Thoracic aorta (tissue), 2 donors: ENCODE measurements at places on chromosomes 11 and 22. TPM values are rescaled to one million over a fixed set of nuclear protein-coding genes. Genes with fewer than 3 reads are reported as not detected.

Gene OR51E2
- not detected for total RNA-seq

Gene PICK1
- total RNA-seq = 33.9 TPM

Gene FZD4
- total RNA-seq = 75.2 TPM

Gene OSBP2
- 3.0 TPM for total RNA-seq

Gene SYT12
- 3.2 TPM for total RNA-seq

Gene SLC16A8
- total RNA-seq = 1.2 TPM

DNA sequence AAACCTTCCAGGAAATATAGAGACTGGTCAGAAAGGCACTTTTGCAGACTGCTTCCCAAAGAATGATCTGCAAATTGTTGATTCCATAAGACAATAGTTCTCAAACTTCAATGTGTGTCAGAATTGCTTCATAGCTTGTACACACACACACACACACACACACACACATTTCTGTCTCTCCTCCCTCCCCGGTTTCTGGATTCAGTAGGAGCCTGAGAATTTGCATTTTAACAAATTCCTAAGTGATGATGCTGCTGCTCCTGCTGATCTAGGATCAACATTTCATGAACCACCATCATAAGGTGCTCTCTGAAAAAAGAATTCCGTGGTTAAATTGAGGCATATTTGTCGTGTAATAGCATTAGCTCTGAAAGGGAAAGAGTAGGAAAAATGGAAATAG lies 35.3 kb upstream of the FZD4 start:
- DNase-seq = no peak

GRCh38 chr11:101215069-101215468 lies 85.5 kb upstream of the PGR start:
- no peak for DNase-seq

- DNase-seq = no peak
These were observed 326.6 kb downstream of the MN1 start for GRCh38 chr22:27474711-27475547.

DNA sequence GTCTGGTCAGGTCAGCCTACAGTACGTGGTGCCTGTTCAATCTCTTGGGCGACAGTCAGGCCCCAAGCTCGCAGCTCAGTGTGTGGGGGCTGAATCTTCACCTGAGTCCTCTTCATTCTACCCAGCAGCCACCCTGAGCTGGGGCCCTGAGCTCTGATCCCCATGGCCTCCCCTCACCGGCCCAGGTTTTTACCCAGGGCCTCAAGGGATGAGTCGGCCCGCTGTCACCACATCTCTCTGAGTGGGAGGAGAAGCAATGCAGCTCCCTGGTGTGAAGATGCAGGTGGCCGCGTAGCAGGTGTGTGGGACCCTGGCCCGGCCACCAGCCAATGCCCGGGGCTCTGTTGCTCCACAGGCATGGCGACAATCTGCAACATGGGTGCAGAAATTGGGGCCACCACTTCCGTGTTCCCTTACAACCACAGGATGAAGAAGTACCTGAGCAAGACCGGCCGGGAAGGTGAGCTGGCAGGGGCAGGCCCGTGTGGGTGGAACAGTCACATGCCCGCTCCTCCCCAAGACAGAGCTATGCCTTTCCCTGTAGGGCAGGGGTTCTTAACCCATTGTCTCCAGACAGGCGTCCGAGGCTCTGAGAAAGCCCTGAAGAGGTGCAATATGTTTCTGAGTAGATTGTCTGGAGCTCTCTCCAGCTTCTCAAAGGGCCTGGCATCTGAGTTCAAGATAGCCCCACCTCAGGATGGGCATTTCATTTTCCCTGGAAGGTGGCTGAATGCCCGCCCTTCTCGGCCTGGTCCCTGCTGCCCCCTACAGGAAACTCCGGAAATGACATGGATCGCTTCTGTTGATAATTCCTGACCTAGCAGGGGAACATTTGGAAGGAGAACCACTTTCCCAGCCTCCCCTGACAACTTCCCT lies 26.9 kb downstream of the POLR3H start:
- DNase-seq = peak; percentile 34

DNA sequence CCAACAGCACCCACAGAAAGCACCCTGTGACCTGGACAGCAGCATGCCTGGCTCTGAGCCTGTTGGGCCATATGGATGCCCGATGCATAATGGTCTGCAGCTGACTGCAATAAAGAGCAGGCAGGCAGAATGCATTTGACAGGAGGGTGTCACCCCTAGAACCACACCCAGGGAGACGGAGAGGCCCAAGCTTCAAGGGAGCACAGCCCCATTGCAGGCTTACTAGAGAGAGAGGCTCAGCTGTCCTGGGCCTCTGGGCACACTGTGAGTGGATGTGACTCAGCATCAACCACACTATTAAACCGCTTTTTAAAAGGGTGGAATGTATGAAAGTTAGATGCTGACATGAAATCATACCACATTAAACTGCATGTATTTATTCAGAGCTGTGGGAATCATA lies 365.3 kb downstream of the CTTN start:
- DNase-seq = no peak

GRCh38 chr22:25396615-25397200 lies 167.8 kb upstream of the GRK3 start:
- no peak for DNase-seq

- no peak for DNase-seq
These were observed 17.4 kb downstream of the UBASH3B start for GRCh38 chr11:122672892-122673291.

- no peak for DNase-seq
These were observed 1.0 kb downstream of the PGGHG start for GRCh38 chr11:289712-290620.

- no peak for DNase-seq
These were observed 451.3 kb downstream of the METTL15 start for GRCh38 chr11:28559492-28559891.

DNA sequence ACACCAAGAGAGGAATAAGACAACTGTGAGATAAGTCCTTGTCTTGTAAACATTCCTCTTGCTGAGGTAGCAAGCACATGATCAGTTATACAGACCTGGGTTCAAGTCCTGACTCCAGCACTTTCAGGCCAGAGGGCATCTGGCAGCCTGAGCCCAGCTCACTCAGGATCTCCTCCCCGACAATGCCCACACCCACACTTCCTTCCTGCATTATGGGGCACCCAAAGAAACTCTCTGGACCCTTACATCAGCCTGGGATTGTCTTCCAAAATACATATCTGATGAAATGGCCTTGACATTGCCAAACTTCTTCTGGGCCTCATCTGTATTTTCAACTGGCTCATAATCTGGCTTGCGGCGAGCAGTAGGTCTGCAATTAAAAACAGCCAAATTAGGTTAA lies 48.6 kb downstream of the ARFGAP3 start:
- no peak for DNase-seq

GRCh38 chr11:106327637-106328036 lies 250.2 kb downstream of the AASDHPPT start:
- no peak for DNase-seq

- DNase-seq = no peak
These were observed 34.6 kb upstream of the ARFGAP3 start for GRCh38 chr22:42891696-42892095.

DNA sequence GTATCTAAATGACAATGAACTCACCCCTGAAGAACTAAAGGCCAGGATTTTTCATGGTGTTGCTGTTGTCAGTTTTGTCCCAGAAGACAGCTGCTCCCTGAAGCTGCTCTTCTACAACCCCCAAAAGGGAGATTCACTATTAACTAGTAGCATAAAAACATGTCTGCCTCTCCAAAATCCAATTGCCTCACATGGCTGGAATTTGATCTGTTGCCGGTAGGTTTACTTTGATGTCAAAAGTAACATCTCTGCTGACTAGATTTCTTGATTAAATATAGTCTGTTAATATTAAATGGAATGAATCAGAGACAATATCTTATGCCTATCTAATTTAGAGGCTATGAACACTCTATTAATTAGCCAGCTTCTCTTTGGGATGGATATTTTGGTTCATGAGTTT lies 425.4 kb downstream of the ETS1 start:
- DNase-seq = no peak

GRCh38 chr22:24027389-24027975 lies 16.4 kb downstream of the CABIN1 start:
- DNase-seq = no peak

DNA sequence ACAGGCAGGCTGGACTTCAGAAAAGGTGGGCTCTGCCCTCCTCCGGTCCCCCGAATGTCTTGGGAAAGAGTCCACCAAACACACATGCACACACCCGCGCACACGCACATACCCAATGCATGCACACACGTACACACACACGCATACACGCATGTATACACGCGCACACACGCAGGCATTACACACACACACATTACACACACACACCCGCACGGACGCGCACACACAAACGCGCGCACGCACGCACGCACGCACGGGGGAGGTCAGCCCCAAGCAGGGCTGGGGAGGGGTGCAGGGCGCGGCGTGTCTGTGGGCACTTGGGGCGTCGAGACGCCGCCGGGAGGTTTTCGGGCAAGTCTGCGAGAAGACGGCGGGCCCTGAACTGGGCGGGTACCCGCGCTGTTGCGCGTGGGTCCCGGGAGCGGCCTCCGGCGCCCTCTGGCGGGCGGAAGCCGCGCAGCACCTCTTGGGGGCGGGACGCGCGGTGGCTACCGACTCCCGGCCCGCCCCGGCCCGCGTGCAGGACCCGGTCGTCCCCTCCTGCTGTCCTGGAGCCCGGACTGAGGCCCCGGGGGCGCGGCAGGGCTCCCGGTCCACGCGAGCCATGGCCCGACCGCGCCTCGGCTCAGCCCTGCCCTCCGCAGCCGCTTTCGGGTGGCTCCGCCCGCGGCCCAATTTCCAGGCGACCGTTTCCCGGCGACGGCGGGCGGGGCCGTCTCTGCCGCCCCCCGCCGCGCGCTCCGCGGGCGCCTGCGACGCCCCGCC lies 3.6 kb downstream of the SEPTIN5 start:
- no peak for DNase-seq

GRCh38 chr22:42889304-42889703 lies 32.2 kb upstream of the ARFGAP3 start:
- no peak for DNase-seq

DNA sequence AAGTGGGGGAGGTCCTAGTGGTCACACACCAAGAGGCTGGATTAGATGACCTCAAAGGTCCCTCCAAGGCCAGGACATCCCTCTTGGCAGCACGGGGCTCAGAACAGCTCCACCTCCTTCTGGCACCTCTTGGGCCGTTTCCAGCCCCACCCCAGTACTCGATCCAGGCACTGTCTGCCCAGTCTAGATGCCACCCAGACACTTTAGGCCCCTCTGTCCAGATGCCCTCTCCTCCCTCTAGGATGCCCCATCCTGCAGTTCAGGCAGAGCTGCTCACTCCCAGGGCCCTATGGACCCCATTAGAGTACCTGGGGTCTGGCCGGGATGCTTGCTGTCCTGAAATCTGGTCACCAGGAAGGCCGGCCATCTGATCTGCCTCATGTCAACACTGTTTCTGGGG lies 34.7 kb upstream of the PRR5 start:
- DNase-seq = no peak

DNA sequence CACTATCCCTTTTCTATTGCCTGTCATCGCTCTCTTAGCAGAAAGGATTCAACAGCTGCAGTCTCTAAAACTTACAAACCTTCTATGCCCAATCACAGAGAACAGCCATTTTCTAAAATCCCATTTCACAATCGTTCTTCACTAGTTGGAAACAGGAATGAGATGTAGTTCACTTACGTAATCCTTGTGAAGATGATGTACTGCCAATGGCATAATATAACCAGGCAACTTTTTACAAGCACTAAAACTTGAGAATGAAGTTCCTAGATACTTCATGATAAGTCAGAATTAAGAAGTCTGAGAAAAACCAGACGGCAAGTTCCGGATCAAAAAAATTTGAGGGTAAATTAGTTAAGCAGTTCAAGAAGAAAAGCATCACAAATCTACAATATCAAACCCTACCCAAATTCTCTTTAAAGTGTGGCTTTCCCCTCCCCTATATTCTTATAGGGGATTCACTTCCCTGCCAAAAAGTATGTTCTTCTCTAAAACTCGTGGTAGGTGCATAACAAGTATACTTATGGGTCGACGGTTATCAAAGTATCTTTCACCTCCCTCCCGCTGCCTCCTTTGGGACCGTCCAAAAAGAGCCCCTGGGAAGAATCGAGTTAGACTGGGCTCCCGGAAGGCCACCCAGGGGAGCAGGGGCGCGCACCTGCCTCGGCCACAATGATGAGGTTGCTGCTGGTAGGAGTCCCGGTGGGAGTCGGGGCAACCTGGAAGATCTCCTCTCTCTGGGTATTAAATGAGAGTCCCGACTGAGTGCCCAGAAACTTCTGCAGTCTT lies 666 bp downstream of the MSANTD4 start:
- DNase-seq = no peak

GRCh38 chr11:71173709-71174108 lies 78.7 kb downstream of the SHANK2 start:
- no peak for DNase-seq

- DNase-seq = no peak
These were observed 187.0 kb downstream of the ST3GAL4 start for GRCh38 chr11:126542334-126543015.

GRCh38 chr22:26432619-26433311 lies 3.7 kb downstream of the ASPHD2 start:
- DNase-seq = no peak

DNA sequence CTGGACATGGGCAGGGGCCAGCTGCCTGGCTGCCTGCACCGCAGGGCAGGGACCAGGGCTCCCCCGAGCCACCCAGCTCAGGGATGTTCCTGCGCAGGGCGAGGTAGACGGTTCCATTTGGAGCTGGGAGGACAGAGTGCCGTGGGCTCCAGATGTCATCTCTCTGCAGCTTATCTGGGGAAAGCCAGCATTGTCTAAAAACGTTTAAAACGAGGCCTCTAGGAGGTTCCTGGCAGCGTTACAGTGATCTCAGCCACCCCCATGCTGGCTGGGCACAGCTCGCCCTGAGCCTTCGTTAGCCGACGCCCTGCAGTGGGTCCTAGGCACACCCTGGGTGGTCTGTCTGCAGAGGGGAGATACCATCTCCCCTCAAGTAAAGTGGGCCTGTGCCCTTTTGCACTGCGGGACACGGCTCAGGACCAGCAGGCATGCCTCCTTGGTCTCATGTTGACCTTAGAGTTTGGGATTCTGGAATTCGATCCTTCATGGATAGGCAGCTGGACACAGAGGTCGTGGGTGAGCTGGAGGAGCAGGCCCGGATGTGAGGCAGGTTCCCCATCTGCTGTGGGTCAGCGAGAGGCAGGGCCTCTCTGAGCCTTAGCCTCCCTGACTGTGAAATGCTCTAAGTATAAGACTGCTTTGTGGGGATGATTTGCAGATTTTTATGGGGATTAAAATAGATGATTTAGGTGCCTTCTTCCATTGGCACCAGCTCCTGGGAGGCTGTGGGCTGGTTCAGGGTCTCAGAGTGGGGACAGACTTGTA lies 14.1 kb downstream of the SYNGR1 start:
- DNase-seq = no peak
